ENCODE measurements at places on chromosomes 4 and X. TPM values are rescaled to one million over a fixed set of nuclear protein-coding genes. Genes with fewer than 3 reads are reported as not detected.

Gene MEPE
- total RNA-seq, result not detected

Gene GYPA
- total RNA-seq, result not detected

Gene TMEM33
- total RNA-seq, result 70.0 TPM

Gene MAGEA1
- not detected for total RNA-seq

Gene RAB41
- total RNA-seq, result not detected

Gene GRIA3
- total RNA-seq, result 23.4 TPM

Gene CSAG3
- not detected for total RNA-seq
